ENCODE measurements at places on chromosomes 3 and 15.
A peak's percentile ranks its signal among the peaks of the same experiment; 100 is the strongest.

DNA sequence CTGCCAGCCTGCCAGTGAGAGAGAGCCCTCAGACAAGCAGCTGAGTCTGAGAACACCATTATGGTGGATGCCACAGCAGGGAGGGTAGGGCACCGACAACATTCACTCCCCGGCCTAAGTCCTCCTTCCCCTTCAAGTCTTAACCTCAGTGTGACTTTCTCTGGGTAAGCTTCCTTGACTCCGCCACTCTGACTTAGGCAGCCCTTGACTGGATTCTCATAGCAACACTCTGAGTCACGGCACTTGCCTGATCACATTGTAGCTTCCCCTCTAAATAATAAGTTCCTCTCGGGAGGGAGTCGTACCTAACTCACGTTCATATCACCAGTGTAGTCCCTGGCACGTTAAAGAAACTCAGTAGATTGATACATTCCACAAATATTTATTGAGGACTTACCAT lies 180.5 kb downstream of the FOXB1 start:
- no peak for DNase-seq

GRCh38 chr3:105611304-105612192 lies 244.8 kb downstream of the ALCAM start:
- DNase-seq, result no peak

GRCh38 chr3:18033581-18034108 lies 291.2 kb upstream of the TBC1D5 start:
- DNase-seq, result no peak

DNA sequence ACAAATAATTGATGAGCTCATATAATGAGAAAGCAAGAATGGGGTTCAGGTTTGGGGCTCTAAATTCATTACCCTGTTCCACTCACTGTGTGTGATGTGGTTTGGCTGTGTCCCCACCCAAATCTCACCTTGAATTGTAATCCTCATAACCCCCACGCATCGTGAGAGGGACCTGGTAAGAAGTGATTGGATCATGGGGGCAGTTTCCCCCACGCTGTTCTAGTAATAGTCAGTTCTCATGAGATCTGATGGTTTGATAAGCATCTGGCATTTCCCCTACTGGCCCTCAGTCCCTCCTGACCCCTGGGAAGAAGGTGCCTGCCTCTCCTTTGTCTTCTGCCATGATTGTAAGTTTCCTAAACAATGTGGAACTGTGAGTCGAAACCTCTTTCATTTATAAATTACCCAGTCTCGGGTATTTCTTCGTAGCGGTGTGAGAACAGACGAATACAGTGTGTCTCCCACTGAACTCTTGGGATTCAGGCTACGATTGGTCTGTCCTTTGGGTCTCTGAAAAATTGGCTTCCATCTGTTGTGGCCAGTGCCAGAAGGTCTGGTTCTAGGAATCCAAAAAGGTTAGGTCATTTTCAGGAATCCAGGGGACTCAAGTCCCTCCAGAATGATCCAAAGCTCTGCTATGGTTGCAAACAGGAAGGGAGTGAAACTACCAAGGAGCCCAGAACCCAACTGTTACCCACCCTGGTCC lies 87.7 kb downstream of the XXYLT1 start:
- DNase-seq, result no peak

DNA sequence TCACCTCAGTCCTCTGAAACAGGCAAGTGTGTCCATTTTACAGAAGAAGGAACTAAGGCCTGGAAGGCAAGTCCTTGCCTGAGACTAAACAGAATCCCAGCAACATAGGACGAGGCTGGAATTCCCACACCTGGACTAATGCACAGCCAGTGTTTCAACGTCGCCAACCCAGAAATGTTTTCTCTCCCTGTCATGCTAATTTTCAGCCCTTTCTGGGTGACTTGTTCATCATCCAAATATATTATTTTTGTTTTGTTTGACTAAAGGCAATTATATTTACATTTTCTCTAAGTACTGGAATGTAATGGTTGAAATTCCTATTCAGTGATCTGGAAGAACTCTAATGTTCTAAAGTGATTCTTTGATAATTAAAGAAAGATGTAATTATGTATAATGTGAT lies 51.8 kb downstream of the BTD start:
- no peak for DNase-seq

GRCh38 chr15:42070976-42071350 lies 23.4 kb downstream of the PLA2G4D start:
- DNase-seq, result no peak

- DNase-seq, result no peak
Observed at GRCh38 chr3:23811919-23812318, 6.2 kb downstream of the UBE2E1 start.

- DNase-seq, result no peak
Observed at GRCh38 chr15:85837011-85837433, 42.3 kb upstream of the KLHL25 start.

DNA sequence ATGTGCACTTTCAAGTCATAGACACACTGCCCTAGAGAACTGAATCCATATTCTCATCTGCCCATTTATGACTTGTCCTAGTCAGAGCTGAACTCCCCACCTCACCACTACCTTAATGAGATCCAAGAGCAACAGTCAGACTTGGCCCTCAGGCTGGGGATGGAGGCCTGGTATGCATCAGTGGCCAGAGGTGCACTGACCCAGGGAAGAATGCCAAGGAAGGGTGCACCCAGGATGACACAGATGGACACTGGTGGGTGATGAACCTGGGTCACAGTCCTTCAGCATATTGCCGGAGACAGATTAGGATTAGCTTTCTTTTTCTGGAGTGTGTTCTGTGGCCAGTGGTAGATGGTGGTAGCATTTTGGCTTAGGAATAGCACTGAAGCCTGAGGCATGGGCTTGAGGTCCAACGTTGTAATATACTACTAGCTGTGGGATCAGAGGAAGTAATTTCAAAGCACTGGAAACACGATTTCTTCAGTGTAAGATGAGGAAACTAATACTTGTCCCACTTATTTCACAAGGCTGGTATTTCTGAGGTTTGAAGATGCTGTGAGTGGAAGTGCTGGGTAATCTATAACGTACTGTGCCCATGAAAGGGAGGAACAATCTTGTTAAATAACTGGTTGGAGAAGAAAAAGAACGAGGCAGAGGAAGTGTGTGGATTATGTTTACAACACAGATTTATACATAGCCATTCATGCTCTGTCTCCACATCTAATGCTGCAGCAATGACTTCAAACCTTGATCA lies 265.0 kb downstream of the THRB start:
- no peak for DNase-seq

- DNase-seq, result no peak
Observed at GRCh38 chr3:48082580-48083184, 66.5 kb upstream of the MAP4 start.

DNA sequence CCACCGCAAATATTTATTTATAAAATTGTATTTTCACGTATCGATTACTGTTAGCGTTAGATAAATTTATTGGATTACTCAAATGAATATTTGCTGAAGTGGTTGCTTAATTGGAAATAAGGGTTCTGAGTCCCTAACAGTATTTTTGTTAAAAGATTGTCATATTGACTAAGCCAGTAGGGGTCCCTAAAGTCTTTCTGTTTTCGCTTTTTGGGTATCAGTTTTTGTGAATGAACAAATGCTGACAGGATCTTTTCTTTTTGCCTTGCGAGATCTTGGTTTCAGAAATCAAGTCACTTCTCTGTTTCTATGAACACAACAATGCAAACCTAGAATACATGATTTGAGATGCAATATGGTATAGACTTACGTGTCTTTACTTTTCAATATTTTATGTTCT lies 7.1 kb downstream of the RAD51 start:
- DNase-seq, result no peak

- no peak for DNase-seq
Observed at GRCh38 chr3:4753073-4753691, 226.1 kb upstream of the BHLHE40 start.

GRCh38 chr15:69463182-69463756 lies 10.7 kb downstream of the RPLP1 start:
- DNase-seq, result no peak

- peak; percentile 74 for DNase-seq
Observed at GRCh38 chr3:190424478-190425439, 24.9 kb downstream of the TMEM207 start.

DNA sequence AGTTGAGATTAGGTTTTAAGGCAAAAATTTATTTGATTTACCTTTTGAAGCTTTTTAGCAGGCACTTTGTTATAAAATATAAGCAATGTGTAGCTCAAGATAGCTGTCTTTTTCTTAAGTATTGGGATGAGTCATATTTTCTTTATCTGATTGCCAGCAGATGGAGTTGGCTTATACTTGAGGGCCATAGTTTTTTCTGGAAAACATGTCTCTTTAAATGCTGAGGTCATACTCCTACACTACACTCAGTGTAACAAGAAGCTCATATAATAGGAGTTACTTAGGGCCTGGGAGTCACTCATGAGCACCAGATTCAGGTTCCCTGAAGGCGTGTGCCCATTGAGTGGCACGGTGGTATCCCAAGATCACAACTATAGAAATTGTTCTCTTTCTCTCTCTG lies 579.8 kb downstream of the EDEM1 start:
- no peak for DNase-seq

DNA sequence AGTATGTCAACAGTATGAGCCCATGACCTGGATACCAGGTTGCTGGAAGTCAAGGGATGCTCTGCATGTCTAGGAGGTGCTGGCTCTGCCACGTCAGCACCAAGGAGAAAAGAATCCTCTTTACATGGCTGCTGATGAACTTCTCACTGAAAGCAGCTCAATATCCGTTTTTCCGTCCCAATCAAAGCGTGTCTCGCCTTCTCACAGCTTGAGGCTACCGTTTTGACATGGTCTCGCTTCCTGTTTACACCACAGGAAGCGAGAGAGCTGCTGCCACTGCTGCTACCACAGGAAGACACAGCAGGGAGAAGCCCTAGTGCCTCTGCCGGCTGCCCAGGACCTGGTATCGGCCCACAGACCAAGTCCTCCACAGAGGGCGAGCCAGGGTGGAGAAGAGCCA lies 27.3 kb downstream of the STARD5 start:
- peak; percentile 82 for DNase-seq

GRCh38 chr3:54822206-54822605 lies 105.7 kb downstream of the LRTM1 start:
- no peak for DNase-seq

DNA sequence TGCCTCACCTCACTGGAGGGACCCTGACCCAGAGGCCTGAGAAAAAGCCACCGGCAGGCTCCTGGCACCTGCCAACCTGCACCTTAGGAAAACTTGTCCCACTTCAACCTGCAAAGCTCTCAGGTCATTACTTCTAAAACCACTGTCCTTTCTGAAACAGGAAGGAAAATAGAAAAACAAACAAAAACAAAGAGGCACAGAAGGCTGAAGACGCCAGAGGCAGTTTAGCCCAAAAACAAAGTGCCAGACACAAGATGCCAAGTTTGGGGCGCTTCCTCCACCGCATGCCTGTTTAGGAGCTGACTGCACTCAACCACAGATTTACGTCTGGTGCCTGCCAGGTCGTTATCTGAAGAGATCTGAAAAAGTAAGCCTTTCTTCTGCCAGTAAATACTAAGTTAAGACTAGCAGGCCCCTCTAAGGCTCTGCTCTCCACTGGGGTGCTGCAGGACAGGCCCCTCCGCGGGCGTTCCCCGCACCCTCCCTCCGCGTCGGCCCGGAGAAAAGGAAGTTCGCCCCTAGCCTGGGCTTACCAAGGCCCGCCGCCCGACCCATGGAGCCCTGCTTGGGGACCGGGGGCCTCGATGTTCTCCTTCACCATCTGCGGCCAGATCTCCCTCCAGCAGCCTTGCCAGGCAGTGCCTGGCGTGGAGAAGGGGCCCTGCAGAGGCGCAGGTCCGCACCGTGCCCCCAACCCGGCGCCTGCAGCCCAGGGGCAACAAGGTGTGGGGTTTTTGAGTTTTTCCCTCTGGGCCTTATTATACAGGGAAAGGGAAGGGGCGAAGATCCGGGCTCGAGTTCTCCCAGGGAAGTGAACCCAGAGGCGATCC lies 1.3 kb downstream of the GOLGA8A start:
- peak; percentile 53 for DNase-seq

DNA sequence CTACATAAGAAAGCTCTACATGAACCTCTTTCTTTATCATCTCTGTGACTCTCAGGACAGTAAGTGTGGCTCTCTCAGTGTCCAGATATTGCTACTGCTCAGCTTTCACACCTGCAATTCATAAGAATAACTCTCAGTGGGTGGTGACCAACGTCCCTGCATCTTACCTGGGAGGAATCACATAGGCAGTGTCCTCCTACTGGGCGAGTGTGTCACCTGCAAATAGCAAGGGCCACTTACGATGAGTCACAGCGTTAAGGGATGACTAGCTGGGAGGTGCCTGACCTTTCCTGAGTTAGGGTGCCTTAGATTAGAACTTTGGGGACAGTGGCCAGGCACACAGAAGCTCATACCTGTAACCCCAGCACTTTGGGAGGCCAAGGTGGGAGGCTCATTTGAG lies 90.8 kb upstream of the C3orf80 start:
- no peak for DNase-seq

DNA sequence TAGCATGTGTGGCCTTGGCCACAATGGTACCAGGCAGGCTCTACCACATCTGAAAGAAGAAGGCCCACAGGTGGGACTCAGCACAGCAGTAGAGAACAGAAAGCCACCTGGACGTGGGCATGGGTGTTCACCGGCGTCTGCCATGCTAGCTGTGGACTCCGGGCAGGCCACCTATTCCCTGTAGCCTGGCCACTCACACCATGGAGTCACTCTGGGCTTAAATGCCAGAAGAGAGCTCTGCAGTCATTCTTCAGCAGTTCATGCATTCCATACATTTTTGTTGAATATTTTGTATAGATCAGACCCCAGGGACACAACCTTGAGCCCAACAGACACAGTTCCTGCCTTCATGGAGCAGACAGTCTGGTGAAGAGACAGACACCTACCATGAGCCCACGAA lies 138.6 kb downstream of the SRGAP3 start:
- DNase-seq, result no peak

DNA sequence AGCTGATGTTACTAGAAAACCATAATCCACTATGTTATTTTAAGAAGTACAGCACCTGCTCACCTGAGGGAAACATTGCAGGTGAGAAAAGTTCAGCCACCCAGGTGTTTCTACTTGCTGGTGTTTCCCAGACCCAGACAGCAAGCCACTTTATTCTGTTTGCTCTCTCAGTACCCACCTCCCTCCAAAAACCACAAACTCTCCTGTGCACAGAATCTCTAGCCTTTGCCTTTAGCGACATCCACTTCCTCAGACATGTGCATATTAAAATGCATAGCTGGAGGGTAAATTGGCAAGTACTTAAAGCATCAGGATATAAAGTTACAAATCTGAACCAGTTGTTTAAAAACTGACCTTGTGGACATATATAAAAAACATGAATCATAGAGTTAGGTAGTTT lies 36.7 kb downstream of the VGLL3 start:
- no peak for DNase-seq

- no peak for DNase-seq
Observed at GRCh38 chr3:179421500-179421899, 29.8 kb downstream of the GNB4 start.

DNA sequence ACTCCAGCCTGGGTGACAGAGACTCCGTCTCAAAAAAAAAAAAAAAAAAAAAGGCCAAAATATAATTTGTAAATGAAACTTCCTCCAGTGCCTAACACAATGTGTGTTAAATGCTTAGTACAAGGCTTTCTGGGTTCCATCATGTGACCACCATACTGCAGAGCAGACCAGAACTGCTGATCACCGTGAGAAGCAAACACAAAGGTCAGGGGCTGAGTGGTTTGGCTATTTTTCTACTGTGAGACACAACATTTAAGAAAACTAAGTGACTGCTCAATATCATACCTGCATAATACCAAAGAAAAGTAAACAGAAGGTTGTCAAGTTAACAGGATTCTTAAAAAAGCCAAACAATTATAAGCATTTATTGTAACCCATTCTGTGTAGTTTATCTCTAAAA lies 13.2 kb downstream of the ABCC5 start:
- DNase-seq, result no peak

GRCh38 chr3:9147215-9147895 lies 102.1 kb downstream of the SRGAP3 start:
- DNase-seq, result no peak

GRCh38 chr15:79311901-79312553 lies 1.1 kb downstream of the TMED3 start:
- DNase-seq, result no peak
